Liver (tissue), 10 donors: ENCODE measurements at places on chromosomes 11 and 22.

DNA sequence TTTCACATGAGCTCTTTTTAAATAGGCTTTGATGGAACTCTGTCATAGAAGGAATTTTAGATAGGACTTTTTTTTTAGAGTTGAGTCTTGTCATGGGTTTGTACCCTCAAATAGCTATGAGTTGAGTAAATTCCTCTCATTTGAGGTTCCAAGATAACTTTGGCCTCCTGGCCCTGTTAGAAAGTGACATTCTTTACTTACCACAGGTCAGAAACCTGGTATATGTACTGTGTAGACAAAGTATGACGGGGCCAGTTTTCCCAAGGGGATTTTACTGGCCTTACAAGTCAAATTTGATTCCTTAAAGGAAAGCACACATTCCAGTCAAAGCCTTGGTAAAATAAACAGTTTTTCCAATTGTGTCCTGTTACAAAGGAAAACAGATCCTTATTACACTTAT, 729.3 kb upstream of the LUZP2 start:
- DNase-seq, result no peak

DNA sequence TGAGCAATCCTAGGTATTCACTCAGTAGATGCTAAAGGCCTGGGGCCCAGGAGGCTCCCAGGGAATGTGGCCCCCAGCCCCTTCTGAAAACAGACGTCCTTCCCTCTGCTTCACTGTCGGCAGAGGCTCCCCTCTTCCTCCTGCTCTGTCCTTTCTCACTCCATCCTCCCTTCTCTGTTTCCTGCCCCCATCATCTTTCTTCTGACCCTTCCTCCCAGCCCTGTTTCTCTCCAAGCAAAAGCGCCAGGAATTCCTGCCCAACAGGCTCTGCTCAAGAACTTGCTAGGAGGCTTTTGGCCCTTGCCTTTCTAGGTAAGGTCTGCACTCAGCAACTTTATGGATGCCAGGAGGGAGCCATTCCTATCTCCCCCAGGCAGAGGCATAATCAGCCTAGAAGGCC, 300.5 kb downstream of the NTM start:
- no peak for DNase-seq

DNA sequence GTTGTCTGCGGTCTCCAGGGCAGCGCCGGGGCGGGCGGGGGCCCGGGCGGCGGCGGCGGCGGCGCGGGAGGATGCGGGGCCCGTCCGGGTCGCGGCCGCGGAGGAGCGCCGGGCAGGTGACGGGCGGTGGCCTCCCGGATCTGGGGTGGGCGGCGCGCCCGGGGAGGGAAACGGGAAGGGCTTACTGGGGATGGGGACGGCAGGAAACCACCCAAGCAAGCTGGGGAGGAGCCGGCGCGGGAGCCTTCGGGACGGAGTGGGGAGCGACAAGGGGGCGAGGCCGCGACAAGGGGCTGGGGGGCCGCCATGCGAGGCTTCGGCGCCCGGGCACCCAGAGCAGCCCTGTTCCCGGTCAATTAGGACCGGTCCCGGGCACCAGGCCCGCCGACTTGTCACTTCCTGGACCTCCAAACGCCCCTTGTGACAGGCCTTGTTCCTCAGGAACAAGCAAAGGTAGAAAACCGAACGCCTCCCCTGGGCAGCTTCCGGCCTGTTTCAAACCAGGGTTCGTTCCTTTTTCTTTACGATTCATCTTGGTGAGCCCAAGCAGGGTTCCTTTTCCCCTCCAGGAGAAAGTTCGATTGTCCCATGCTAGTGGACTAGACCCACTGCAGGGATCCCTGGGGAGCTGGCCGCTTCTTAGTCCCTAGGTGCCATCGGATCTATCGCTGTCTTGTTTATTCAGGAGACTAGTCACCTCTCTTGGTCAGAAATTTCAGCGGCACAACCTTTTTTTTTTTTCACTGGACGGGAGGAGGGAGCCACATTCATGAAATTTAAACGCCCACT, 492 bp downstream of the JHY start:
- no peak for DNase-seq

DNA sequence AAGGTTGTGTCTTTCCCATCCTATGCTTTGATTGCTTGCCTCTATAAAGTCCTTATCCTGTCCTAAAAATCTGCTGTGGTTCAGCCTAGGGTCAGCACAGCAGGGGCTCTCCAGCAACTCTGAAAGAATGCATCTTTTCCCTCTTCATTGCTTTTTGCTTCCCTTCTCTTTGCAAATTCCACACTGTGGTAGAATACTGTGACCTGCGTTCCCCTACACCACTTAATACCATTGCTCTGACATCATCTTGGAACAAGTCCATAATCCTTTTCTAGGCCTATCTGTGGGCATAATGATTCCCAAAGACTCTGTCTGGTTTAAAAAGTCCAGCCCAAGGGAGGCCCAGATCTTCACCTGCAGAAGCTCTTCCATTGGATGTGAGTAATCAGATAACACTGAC, 177.7 kb downstream of the NAV2 start:
- no peak for DNase-seq

- no peak for DNase-seq
Measured at GRCh38 chr11:113477321-113477720, 2.1 kb upstream of the DRD2 start.

- peak; percentile 67 for DNase-seq
Measured at GRCh38 chr22:31055635-31056159, 25.4 kb upstream of the SMTN start.

DNA sequence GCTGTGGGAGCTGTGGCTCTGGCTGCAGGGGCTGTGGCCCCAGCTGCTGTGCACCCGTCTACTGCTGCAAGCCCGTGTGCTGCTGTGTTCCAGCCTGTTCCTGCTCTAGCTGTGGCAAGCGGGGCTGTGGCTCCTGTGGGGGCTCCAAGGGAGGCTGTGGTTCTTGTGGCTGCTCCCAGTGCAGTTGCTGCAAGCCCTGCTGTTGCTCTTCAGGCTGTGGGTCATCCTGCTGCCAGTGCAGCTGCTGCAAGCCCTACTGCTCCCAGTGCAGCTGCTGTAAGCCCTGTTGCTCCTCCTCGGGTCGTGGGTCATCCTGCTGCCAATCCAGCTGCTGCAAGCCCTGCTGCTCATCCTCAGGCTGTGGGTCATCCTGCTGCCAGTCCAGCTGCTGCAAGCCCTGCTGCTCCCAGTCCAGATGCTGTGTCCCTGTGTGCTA, 514 bp downstream of the KRTAP5-9 start:
- no peak for DNase-seq

- DNase-seq, result no peak
Measured at GRCh38 chr22:23564276-23564675, 15.8 kb downstream of the IGLL1 start.

GRCh38 chr11:88651556-88651955, 314.0 kb upstream of the CTSC start:
- no peak for DNase-seq

GRCh38 chr11:95128602-95129001, 39.0 kb downstream of the ENDOD1 start:
- no peak for DNase-seq

DNA sequence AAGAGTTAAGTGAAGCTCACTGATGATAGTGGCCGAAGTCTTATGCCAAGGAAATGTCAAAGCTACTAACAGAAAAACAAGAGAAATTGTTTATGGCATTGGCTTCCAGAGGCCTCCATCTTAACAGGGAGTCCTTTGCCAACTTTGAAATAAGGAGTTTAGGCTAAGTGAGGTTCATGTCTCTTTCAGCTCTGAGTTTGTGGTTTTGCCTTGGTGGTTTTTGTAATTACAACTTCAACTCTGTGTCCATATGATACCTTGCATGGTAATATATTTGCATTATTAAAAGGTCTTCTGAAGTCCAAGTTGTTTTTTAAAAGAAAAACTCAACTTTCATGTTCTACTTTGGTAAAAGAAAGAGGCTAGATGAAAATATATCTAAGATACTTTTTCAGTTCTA, 31.4 kb upstream of the ANO5 start:
- DNase-seq, result no peak
